Lung (tissue), 17 donors: ENCODE measurements at places on chromosomes 7 and 10. TPM values are rescaled to one million over a fixed set of nuclear protein-coding genes. Genes with fewer than 3 reads are reported as not detected.

The MMD2 gene
- total RNA-seq = not detected

The CDC14C gene
- not detected for total RNA-seq

The H2BK1 gene
- not detected for total RNA-seq

The ZNF775 gene
- total RNA-seq = 5.4 TPM

The PTPN20 gene
- 2.5 TPM for total RNA-seq

The MSS51 gene
- total RNA-seq = 2.3 TPM

The EFCAB10 gene
- total RNA-seq = 18.5 TPM

The CFAP46 gene
- 10.3 TPM for total RNA-seq

The PLCE1 gene
- 8.9 TPM for total RNA-seq

GRCh38 chr7:117270371-117270770 is 52.5 kb downstream of the WNT2 start:
- H3K27ac ChIP-seq = no peak overlapping the region
- H3K36me3 ChIP-seq = no peaks in the 10 kb centered on the region
- no peak overlapping the region for H3K4me3 ChIP-seq
- H3K4me1 ChIP-seq = no peaks in the 10 kb centered on the region
- H3K27me3 ChIP-seq = no peaks in the 10 kb centered on the region

- no peak for DNase-seq
- H3K4me1 ChIP-seq = no peaks in the 10 kb centered on the region
- H3K4me3 ChIP-seq = no peak overlapping the region
- no peaks in the 10 kb centered on the region for H3K27me3 ChIP-seq
- H3K27ac ChIP-seq = peak overlapping the region; percentile 5
Observed at GRCh38 chr7:17772581-17773288, 167.6 kb downstream of the SNX13 start.

DNA sequence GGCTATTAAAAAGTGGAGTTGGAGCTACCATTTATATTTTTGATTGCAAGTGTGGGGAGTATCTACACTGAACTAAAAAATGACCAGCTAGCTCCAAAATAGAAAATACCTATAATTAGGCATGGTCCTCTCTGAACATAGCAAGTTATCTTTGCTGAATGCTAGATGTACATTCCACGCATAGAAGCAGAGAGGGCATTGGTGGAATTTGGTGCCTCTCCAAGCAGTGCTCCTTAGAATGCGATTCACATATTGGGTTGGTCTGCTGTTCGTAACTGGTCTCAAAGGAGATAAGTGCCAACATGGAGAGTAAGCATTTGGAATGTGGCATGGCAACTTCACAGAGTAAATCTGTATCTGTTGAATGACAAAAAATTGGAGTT is 196.2 kb downstream of the PTN start:
- H3K4me1 ChIP-seq = no peaks in the 10 kb centered on the region
- no peaks in the 10 kb centered on the region for H3K27me3 ChIP-seq
- no peak overlapping the region for H3K27ac ChIP-seq
- no peak for DNase-seq

DNA sequence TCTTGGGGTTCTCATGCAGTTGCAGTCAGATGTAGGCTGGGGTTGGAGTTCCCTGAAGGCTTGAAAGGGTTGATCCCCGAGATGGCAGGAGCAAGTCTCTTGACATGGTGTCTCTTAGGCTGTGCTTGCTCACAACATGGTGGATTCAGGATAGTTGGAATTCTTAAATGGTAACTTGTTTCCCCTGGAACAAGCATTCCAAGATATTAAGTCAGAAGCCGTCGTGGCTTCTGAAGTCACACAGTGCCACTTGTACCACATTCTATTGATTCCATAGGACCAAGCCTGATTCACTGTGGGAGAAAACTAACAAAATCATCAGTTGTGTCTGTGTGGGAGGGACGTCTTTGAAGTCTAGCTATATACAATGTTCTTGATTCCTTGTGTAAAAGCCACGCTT is 3.5 kb upstream of the SLC35B4 start:
- DNase-seq = no peak
- H3K27me3 ChIP-seq = no peaks in the 10 kb centered on the region
- H3K27ac ChIP-seq = no peak overlapping the region

DNA sequence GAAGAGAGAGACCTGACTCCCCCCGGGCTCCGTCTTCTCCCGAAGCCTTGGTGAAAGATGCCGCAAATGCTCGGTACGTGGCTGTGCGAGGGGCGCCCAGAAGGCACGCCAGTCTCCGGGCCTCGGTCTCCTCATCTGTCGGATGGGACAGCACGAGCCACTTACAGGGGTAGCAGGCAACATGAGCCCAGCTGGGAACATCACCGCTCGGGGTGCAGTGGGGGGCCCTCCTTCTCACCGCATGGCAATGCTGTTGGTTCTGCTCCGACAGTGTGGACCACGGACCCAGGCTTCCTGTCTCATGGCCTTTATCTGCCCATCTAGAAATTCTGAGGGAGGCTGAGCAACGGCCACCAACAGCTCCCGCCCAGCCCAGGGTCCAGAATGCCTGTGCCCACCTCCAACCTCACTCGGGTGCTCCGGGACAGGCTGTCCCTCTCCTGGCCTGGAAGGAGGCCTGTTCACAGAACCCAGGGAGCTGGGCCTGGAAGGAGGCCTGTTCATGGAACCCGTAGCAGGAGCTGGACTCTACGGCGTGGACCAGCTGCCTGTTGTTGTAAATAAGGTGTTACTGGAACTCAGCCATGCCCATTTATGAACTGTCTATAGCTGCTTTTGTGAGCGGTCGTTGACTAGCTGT is 15.8 kb downstream of the ADAP1 start:
- H3K27me3 ChIP-seq = peaks cover 9% of the 10 kb centered on the region
- no peaks in the 10 kb centered on the region for H3K4me1 ChIP-seq
- no peak for DNase-seq
- H3K36me3 ChIP-seq = peaks cover 13% of the 10 kb centered on the region
- H3K27ac ChIP-seq = no peak overlapping the region
- no peak overlapping the region for H3K4me3 ChIP-seq

- DNase-seq = no peak
- H3K4me3 ChIP-seq = no peak overlapping the region
- no peaks in the 10 kb centered on the region for H3K27me3 ChIP-seq
Observed at GRCh38 chr10:54284526-54285193, 516.4 kb downstream of the PCDH15 start.

DNA sequence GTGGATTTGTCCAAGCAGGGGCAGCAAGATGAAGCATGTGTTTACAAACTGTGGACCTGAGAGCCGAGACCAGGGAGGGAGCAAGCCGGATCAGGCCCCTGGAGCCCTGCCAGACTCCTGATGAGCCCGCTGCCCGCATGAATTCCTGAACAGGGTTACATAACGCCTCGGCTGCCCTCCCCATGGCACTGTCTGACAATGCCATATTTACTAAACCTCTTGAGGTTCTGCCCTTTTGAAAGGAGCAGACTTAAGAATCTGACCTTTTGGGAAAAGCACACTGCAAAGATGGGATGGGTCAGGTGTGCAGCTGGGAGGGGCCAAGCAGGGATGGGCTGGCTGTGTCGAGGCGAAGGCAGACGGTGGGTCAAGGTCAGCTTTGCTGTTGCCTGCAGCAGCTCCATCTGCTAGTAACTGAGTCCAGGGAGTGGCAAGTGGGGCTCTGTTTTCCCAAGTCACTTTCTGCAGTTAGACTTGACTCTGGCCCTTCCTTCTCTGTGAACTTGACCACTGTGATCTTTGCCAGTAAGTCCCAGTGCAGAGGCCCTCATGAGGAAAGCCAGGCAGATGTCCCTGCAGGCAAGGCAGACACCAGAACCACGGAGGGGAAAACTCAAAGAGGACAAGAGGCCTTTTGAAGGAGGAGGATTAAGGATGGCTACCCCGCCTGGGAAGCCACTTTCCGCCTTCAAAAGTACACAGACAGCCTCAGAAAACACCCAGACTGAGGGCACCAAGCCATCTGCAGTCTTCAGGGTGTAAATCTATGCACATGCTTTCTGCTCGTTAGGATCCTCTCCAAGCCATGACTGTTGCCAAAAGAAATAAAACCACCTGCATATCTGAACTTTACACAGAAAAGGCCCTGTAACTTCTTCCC is 175.8 kb downstream of the TNS3 start:
- H3K4me1 ChIP-seq = peaks cover 21% of the 10 kb centered on the region
- peaks cover 18% of the 10 kb centered on the region for H3K36me3 ChIP-seq
- DNase-seq = peak; percentile 51
- H3K27ac ChIP-seq = peak overlapping the region; percentile 78

DNA sequence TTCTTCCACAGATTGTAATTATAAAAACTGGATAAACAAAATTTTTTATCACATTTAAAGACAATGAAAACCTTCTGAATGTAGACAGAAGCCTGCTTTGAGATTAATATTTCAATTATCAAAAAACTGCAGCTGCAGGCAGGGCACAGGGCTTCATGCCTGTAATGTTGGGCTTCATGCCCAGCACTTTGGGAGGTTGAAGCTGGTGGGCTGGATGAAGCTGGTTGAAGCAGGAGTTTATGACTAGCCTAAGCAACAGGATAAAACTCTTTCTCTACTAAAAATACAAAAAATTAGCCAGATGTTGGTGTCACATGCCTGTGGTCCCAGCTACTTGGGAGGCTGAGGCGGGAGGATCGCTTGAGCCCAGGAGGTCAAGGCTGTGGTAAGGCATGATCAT is 41.2 kb downstream of the PDZD8 start:
- no peak overlapping the region for H3K27ac ChIP-seq
- H3K4me3 ChIP-seq = no peak overlapping the region
- no peaks in the 10 kb centered on the region for H3K27me3 ChIP-seq
- no peak for DNase-seq

- H3K4me3 ChIP-seq = no peak overlapping the region
- peaks cover 20% of the 10 kb centered on the region for H3K4me1 ChIP-seq
- DNase-seq = peak; percentile 48
- H3K36me3 ChIP-seq = peaks cover 4% of the 10 kb centered on the region
- no peak overlapping the region for H3K27ac ChIP-seq
- H3K27me3 ChIP-seq = no peaks in the 10 kb centered on the region
Observed at GRCh38 chr10:103716206-103717160, 138.9 kb downstream of the SH3PXD2A start.

DNA sequence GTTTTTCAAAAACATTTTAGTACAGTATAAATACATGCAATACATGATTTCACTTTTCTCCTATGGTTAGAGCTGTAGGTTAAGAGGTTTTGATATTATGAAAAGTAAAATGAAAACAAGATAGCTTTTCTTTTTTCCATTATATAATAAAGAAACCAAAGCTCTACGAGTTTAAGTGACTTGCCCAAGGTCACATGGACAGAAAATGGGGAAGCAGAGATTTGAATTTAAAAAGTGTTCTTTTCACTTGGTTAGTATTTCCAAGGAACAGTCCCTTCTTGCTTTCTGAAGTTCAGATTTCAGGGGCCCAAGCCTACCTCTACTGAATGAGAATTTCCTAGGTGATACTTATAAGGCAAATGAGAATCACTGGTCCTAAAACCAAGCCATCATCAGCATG is 13.2 kb upstream of the MAP3K8 start:
- H3K27ac ChIP-seq = no peak overlapping the region
- H3K27me3 ChIP-seq = no peaks in the 10 kb centered on the region

GRCh38 chr7:141915565-141915964 is 634 bp upstream of the OR9A4 start:
- no peak for DNase-seq
- no peak overlapping the region for H3K27ac ChIP-seq
- H3K4me1 ChIP-seq = no peaks in the 10 kb centered on the region
- no peak overlapping the region for H3K4me3 ChIP-seq
- no peaks in the 10 kb centered on the region for H3K27me3 ChIP-seq
- no peaks in the 10 kb centered on the region for H3K36me3 ChIP-seq

- H3K4me1 ChIP-seq = peaks cover 6% of the 10 kb centered on the region
- no peaks in the 10 kb centered on the region for H3K27me3 ChIP-seq
- H3K4me3 ChIP-seq = no peak overlapping the region
- no peak for DNase-seq
- no peak overlapping the region for H3K27ac ChIP-seq
Observed at GRCh38 chr10:116886772-116887171, 37.5 kb downstream of the ENO4 start.

DNA sequence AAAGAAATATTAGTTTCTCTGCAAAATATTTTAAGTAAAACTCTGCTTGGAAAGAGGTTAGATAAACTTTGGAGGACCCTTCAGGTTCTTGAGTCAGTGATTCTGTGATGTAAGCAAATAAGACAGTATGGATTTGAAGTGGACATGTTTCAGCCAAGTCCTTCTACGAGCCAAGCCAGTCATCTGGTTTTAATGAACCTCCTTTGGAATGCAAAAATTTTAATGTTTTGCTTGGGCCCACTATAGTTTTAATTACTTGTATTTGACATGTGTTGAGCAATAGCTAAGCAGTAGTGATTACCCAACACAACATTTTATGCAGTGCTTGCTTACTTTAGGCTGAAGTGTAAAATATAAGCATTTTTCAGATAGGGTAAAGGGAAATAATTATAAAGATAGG is 296.3 kb upstream of the SEMA3D start:
- H3K36me3 ChIP-seq = no peaks in the 10 kb centered on the region
- H3K4me3 ChIP-seq = no peak overlapping the region
- peak; percentile 64 for DNase-seq

DNA sequence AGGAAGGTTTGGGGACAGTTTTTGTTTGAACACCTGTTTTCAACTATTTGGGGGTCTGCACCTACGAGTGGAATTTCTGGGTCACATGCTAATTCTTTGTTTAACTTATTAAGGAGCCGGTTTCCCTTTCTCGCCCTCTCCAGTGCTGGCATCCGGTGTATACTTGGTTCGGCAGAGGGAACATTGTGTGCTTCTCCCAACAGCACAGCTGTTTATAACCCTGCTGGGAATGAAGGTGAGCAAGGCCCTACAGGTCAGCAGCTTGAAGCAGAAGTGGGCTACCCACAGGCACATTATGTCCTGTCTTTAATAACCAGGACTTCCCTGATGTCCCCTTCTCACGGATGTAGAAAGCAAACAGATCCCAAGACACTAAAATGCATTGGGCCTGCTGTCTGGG is 87.5 kb upstream of the PDCD4 start:
- H3K4me3 ChIP-seq = no peak overlapping the region
- H3K4me1 ChIP-seq = peaks cover 6% of the 10 kb centered on the region
- H3K36me3 ChIP-seq = no peaks in the 10 kb centered on the region
- no peak for DNase-seq
- no peaks in the 10 kb centered on the region for H3K27me3 ChIP-seq
- peak overlapping the region; percentile 59 for H3K27ac ChIP-seq

- no peak overlapping the region for H3K4me3 ChIP-seq
- H3K27me3 ChIP-seq = no peaks in the 10 kb centered on the region
- DNase-seq = no peak
- no peak overlapping the region for H3K27ac ChIP-seq
Observed at GRCh38 chr10:95217476-95217875, 23.4 kb downstream of the ACSM6 start.

GRCh38 chr7:119664601-119665000 is 608.4 kb upstream of the KCND2 start:
- no peak overlapping the region for H3K4me3 ChIP-seq
- H3K27me3 ChIP-seq = no peaks in the 10 kb centered on the region
- no peaks in the 10 kb centered on the region for H3K36me3 ChIP-seq
- no peaks in the 10 kb centered on the region for H3K4me1 ChIP-seq
- no peak overlapping the region for H3K27ac ChIP-seq

- no peaks in the 10 kb centered on the region for H3K36me3 ChIP-seq
- H3K27me3 ChIP-seq = no peaks in the 10 kb centered on the region
- H3K4me1 ChIP-seq = no peaks in the 10 kb centered on the region
- no peak overlapping the region for H3K4me3 ChIP-seq
- H3K27ac ChIP-seq = no peak overlapping the region
Observed at GRCh38 chr10:33396279-33396678, 61.8 kb upstream of the NRP1 start.

- no peak overlapping the region for H3K27ac ChIP-seq
- no peak overlapping the region for H3K4me3 ChIP-seq
- no peak for DNase-seq
Observed at GRCh38 chr10:109769966-109770365, 153.3 kb downstream of the XPNPEP1 start.
